ENCODE measurements at places on chromosomes 5 and 9. TPM values are rescaled to one million over a fixed set of nuclear protein-coding genes. Genes with fewer than 3 reads are reported as not detected.

SHB gene
- 23.5 TPM for total RNA-seq

RLN1 gene
- not detected for total RNA-seq

ZNF658 gene
- total RNA-seq: 1.7 TPM

BNC2 gene
- total RNA-seq: 3.4 TPM

CCDC192 gene
- not detected for total RNA-seq

CDC20B gene
- not detected for total RNA-seq

CYLC2 gene
- not detected for total RNA-seq

PHYHD1 gene
- 46.2 TPM for total RNA-seq

TMC1 gene
- total RNA-seq: not detected

CERT1 gene
- 16.7 TPM for total RNA-seq

IL5 gene
- not detected for total RNA-seq

B4GALT1 gene
- 54.2 TPM for total RNA-seq

TRIM36 gene
- total RNA-seq: 0.87 TPM

PDE8B gene
- total RNA-seq: 5.6 TPM

AK6 gene
- total RNA-seq: 12.8 TPM

PTPRD gene
- 6.5 TPM for total RNA-seq

ANGPTL2 gene
- total RNA-seq: 4.2 TPM

MAPK9 gene
- total RNA-seq: 30.1 TPM

FCN2 gene
- total RNA-seq: 0.84 TPM

GLDC gene
- total RNA-seq: not detected

All from pancreas (tissue), 10 donors.